ENCODE measurements at places on chromosomes 4 and X.
A peak's percentile ranks its signal among the peaks of the same experiment; 100 is the strongest.

- DNase-seq = no peak
Measured at GRCh38 chr4:2932321-2932950, 30.8 kb downstream of the NOP14 start.

- no peak for DNase-seq
Measured at GRCh38 chr4:16082426-16083240, 1.2 kb downstream of the PROM1 start.

DNA sequence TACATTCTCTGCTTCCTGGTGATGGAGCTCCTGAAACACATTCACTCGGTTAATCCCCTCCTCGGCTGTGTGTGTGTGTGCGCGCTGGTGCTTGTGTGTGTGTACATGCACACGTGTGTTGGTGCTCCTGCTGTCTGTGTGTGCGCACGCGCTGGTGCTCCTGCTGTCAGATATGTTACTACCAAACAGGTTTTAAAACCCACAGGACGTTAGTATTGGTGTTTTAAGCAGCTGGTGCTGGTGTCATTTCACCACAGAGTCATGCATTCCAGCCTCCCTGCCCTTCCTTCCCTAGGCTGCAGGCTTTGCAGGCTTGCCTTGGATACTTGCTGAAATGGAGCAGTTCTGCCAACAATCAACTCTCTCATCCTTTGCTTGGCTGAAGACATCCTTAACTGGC is 48.1 kb upstream of the CPLX1 start:
- no peak for DNase-seq

GRCh38 chr4:81314196-81314896 is 99.3 kb upstream of the PRKG2 start:
- DNase-seq = peak; percentile 39

- no peak for DNase-seq
Measured at GRCh38 chrX:150934453-150934852, 36.0 kb upstream of the CD99L2 start.

GRCh38 chr4:152634110-152634760 is 45.6 kb downstream of the TMEM154 start:
- DNase-seq = no peak
